Right forelimb (tissue), 1 donor: ENCODE measurements at places on chromosomes 4 and X.

GRCh38 chr4:88646528-88647280 lies 50.9 kb downstream of the NAP1L5 start:
- no peak for DNase-seq

DNA sequence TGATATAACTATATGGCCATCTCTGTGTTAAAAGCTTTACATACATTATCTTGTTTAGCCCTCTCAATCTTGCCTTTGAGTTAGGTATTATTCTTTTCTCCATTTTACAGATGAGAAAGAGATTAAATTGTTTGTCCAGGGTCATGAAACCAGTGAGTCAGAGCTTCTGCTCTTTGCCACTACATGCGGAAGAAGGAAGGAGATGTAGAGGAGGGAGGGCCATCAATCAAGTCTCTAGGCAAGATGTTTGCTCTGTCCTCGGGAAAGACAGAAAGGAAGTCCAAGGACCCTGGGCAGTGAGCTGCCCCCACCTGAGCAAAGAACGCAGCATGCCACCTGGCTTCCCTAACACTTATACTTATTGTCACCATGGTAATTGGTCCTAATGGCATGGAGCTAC lies 133.7 kb upstream of the IL1RAPL2 start:
- no peak for DNase-seq

- no peak for DNase-seq
Observed at GRCh38 chr4:41267997-41268396, 11.3 kb downstream of the UCHL1 start.

GRCh38 chr4:81146466-81146865 lies 68.6 kb downstream of the PRKG2 start:
- DNase-seq, result no peak

DNA sequence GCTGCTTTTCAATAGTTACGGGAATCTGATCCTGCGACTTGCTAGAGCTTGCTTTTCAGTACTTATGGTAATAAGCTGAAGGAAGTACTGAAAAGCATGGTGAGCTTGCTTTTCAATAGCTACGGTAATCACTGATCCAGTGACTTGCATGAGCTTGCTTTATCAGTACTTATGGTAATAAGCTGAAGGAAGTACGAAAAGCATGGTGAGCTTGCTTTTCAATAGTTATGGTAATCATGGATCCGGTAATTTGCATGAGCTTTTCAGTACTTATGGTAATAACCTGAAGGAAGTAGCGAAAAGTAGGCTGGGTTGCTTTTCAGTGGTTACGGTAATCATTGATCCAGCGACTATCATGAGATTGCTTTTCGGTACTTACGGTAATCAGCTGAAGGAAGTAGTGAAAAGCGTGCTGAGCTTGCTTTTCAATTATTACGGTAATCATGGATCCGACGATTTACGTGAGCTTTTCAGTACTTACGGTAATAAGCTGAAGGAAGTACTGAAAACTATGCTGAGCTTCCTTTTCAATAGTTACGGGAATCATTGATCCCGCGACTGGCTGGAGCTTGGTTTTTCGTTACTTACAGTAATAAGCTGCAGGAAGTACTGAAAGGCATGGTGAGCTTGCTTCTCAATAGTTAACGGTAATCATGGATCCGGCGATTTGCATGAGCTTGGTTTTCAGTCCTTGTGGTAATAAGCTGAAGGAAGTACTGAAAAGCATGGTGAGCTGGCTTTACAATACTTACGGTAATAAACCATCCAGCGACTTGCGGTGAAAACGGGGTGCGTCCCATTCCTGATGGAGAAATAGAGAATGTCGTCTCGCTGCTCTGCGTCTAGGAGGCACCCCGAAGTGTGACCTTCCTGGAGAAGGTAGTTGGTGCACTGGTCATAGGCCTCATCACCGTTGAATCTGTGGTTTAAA lies 6.5 kb downstream of the CRLF2 start:
- DNase-seq, result peak; percentile 78

DNA sequence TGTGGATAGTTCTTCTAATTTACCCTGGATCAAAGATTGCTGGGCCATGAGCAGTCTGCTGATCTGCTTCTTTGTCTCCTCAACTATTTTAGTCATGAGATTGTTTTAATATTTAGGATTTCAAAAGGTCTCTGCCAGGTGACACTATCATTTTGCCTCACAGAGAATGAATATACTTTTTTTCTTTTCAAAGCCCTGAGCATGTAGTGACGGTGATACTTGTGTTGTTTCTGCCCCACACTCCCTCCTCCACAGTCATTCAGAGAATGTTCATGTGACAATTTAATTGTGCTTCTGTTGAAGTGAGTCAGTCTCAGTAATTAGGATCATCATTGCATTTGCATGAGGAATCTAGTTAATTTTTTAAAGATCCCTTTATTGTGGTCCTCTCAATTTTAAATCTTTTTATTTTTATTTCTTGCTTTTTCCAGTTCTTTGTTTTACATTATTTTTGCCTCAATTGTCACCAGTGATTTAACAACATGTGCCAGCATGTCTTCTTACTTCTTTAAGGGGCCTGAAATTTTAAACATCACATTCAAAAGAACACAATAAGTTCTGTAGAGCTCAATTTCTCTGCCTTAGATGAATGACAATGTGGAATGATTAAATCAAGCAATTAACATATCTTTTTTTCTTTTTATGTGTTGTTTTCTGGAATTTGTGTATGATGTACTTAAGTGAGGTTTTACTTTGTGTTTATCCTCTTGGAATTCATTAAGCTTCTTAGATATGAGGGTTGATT lies 12.3 kb downstream of the MMRN1 start:
- no peak for DNase-seq
